ENCODE measurements at places on chromosomes 11 and 22.
A peak's percentile ranks its signal among the peaks of the same experiment; 100 is the strongest.

DNA sequence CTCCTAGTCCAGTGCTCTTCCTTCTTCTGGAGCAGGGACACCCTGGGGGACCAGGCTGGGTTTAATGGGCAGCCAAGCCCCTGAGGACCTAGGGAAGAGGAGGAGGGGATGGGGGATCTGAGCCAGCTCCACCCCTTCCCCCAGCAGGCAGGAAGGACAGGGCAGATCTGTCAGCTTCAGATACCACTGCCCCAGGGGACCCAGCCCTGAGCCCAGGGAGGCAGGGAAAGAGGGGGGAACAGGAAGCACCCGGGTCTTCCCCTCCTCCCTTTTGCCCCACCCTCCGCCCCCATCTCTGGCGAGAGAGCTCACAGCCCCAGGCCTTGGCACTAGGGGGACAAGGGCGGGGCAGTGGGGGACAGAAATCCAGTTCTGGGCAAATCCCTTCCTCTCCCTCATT, 11.7 kb upstream of the SOX10 start:
- DNase-seq = no peak

- DNase-seq = no peak
Measured at GRCh38 chr11:77203901-77204753, 76.1 kb downstream of the MYO7A start.

DNA sequence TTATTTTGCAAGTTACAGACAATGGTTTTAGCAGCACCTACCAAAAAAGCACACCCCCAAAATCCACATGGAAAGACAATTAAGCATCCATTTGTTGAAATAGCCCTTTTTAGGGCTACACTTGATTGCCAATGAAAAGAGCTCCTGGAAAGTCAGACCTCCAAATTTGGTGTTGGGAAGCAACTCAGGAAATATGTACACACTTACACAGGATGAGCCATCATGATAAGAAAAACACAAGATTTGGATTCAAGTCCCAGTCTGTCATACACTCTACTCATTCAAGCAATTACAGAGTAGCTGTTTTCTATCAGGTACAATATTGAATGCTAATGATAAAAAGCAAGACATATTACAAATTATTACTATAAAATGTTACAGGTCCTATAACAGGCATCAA, 31.5 kb downstream of the FAM168A start:
- DNase-seq = no peak

GRCh38 chr11:20070459-20070858, 89.8 kb downstream of the DBX1 start:
- DNase-seq = no peak

- peak; percentile 85 for DNase-seq
Measured at GRCh38 chr11:65274735-65275682, 13.2 kb downstream of the POLA2 start.

GRCh38 chr11:85889676-85890579, 34.7 kb downstream of the CCDC83 start:
- peak; percentile 53 for DNase-seq

DNA sequence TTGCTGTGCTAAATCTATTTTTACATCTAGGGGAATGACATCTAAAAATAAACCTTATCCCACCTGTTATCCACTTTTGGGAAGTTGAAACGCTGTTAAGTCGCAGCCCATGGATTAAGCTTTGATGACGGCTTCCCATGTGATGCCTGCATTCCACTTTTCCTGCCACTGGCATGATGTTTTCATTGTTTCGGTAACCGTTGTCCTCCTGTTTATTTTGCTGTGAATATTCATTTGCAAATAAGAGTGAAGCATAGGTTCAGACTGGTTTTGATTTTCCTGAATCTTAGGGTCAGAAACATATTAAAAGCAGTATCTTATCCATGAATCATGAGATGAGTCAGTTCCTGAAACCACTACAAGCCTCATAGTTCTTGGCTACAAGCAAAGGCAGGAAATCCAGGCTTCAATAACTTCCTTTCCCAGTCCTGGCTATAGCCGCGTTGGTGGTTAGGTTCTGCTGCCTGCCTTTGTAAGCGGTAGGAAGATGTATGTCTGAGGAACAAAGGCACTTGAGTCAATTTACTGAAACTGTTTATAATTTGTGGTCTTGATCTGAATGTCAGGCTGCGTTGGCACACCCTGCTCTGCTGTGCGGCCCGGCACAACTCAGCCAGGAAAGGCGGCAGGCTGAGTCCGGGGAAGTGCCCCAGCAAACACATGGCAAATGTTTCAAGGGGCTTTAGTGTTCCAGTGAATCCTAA, 19.4 kb downstream of the TEAD1 start:
- DNase-seq = peak; percentile 73

GRCh38 chr11:34890812-34891211, 25.4 kb downstream of the APIP start:
- no peak for DNase-seq

- DNase-seq = peak; percentile 67
Measured at GRCh38 chr11:62398011-62398994, 20.5 kb upstream of the SCGB1A1 start.

DNA sequence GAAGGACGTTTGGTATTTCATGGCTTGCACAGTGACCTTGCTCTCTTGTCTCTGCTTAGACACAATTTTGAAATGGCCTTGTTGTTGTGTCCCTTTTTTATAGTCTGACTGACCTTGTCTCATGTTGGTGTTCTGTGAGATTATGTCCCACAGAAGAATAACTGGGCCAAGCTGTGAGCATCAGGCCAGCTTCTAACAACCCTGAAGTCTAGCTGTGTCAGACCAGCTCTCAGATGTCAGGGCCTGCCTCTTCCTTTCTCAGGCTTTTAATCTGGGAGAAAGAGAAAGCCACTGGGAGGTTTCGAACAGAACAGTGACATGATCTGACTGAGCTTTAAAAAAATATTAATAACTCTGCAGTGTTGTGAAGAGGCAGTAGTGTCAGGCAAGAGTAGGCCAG, 2.0 kb upstream of the UEVLD start:
- no peak for DNase-seq

GRCh38 chr22:30008401-30008800, 71.9 kb upstream of the HORMAD2 start:
- DNase-seq = no peak

- DNase-seq = no peak
Measured at GRCh38 chr11:5605849-5606248, 9.4 kb downstream of the TRIM6 start.

- no peak for DNase-seq
Measured at GRCh38 chr22:29679316-29679715, 40.5 kb upstream of the CABP7 start.

DNA sequence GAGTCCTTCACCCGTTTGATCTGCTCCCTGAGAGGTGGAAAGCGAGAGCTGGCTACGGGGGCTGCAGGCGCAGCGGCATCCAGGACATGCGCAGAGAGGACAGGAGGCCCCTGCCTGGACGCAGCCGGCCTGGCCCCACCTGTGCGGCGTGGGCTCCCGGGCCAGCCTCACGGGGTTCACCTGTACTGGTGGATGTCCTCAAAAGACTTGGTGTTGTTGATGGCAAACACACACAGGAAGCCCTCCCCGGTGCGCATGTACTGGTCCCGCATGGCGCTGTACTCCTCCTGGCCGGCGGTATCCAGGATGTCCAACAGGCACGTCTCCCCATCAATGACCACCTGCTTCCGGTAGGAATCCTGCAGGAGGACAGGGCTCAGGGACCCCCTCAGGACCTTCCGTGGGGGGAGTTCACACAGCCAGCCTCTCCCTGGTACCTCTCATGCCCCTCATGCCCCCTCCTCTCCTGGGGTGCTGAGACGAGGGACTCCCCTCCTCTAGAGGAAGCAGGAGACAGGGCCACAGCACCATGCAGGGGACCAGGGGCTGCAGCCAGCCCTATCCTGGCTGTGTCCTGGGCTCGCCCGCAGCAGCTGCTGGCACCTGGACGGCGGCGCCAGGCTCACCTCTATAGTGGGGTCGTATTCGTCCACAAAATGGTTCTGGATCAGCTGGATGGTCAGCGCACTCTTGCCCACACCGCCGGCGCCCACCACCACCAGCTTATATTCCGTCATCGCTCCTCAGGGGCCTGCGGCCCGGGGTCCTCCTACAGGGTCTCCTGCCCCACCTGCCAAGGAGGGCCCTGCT, 1.6 kb downstream of the HRAS start:
- DNase-seq = no peak

DNA sequence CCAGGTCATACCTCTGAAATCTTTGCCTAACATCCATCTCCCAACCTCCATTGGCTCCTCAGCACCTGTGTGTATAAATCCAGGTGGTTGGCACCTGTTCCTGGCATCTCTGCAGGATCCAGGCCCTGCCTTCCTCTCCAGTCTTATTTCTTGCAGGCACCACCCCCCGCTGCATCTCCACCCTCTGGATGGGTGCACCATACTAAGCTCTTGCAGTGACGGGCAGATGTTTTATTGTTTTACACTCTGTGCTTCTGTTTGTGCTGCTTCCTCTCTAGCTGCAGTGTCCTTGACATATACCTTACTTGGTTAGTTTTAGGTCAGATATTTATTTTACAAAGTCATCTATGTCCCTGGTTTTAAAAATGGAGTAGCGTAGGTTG, 102.6 kb downstream of the TBC1D22A start:
- no peak for DNase-seq

- peak; percentile 67 for DNase-seq
Measured at GRCh38 chr11:46413760-46414465, 22.3 kb upstream of the CHRM4 start.

DNA sequence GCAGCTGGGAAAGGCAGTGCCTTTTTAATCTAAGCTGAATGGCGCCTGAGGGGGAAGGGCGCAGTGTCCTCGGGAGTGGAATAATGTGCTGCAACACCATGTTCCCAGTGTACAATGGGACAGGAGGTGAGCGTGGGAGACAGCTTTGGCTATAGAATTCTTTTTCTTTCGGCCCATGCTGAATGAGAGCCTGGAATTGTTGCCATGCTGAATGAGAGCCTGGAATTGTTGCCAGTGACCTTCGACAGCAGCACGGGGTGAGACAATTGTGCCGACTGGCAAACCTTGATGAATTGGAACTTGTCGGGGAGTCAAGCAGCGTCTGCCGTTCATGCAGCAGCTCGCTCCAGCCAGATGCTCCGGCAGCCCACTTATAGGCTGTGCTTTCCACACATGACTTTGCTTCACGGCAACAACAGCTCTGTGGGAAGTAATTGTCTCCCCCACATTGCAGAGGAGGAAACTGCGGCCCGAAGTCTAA, 141.4 kb upstream of the E2F8 start:
- DNase-seq = no peak

DNA sequence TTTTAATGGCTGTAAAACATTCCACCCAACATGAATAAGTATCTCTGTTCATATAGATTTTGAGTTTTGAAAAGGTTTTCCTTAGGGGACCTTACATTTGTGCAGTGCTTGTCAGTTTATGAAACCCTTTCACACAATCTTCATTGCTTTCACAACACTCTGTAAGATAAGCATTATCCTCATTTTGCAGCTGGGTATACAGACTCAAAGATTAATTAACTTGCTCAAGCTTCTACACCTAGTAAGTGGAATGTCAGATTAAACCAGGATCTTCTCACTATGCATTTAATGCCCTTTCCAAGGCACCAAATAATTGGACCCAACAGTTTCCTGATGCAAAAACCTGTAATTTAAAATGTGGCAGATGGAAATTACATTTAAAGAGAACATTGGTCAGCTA, 11.6 kb upstream of the GAB2 start:
- DNase-seq = no peak

DNA sequence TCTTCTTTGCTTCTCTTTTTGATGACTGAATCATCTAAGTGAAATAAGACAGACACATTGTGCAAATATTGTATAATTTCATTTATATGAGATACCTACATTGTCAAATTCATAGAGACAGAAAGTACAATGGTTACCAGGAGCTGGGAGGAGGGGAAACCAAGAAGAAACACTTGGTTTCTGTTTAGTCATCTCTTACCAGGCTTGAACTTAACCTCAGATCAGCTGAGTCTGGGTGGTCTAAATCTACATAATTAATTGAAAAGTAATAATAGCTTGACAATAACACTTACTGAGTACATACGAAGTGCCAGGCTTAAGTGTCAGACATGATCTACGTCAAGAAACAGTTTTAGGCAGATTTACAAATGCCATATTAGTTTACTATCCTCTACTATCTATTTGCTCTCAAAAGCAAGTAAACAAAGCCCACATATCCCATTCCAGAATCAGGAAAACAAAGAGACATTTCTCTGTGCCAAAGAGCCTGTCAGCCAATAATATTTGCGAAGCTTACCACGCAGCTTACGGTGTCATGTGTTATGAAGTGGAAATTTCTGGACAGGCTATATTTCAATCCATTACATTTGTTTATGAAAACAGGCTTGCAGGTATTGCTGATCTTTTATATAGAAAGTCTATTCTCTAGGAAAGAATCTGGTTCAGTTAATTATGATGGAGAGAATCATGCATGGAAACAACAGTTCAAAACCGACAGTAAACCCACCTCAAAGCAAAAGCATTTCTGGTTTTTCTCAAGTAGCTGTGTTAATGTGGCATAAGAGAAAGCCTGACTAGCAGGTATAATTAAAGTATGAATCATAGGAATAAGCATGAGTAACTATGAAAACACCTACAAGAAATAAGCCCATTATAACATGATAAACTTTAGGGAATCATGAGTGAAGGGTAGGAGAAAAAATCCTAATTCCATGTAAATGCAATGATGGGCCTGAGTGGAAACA, 2.7 kb upstream of the ARHGAP42 start:
- DNase-seq = no peak

DNA sequence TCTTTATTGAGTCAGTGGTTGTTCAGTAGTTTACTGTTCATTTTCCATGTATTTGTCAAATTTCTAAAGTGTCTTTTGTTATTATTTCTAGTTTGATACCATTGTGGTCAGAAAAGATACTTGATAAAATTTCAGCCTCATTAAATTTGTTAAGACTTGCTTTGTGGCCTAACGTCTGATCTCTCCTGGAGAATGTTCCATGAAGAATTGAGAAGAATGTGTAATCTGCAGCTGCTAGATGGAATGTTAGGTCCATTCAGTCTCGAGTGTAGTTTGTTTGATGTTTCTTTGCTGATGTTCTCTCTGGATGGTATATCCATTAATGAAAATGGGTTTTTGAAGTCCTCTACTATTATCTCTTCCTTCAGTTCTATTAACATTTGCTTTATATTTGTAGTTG, 394.7 kb upstream of the ANO5 start:
- no peak for DNase-seq

GRCh38 chr11:119513806-119514170, 90.8 kb upstream of the THY1 start:
- DNase-seq = no peak

GRCh38 chr11:70581991-70582885, 183.9 kb downstream of the CTTN start:
- no peak for DNase-seq

GRCh38 chr22:32802237-32802765, 796 bp downstream of the TIMP3 start:
- DNase-seq = no peak

DNA sequence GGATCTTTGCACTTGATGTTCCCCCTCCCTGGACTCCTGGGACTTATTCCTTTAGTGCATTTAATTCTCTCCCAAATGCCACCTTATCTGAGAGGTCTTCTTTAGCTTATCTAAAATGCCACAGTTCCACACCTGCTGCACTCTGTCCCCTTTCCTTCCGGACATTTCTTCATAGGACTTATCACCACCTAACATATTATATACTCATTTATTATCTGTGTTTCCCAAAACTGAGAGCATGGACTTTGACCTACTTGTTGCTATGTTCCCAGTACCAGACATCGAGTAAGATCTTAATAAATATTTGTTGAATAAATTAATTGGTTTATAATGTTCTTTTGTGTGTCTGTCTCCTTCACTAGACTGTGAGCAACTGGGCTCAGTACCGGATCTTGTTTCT, 585.3 kb downstream of the INSC start:
- no peak for DNase-seq
